ENCODE measurements at places on chromosomes 5 and 9.

DNA sequence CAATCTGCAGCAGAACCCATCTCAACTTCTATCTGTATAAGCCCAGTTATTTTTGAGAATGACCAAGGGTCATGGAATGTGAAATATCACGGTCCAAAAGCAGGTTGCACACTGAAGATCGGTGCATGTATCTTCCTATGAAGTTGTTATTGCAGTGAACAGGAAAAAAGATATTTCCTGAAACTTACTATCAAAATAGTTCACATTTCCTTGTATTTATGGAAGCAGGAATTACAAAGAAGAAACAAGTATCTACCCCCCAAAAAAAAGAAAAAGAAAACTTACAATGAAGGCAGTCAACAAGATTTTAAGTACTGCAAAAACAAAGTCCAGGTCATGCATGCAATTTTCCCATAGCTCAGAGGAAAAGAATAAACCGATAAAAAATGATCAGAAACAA lies 70.0 kb downstream of the MPDZ start:
- DNase-seq: no peak

- DNase-seq: no peak
Measured at GRCh38 chr5:490116-491106, 33.8 kb downstream of the SLC9A3 start.

- DNase-seq: no peak
Measured at GRCh38 chr9:18605766-18606180, 131.8 kb downstream of the ADAMTSL1 start.

DNA sequence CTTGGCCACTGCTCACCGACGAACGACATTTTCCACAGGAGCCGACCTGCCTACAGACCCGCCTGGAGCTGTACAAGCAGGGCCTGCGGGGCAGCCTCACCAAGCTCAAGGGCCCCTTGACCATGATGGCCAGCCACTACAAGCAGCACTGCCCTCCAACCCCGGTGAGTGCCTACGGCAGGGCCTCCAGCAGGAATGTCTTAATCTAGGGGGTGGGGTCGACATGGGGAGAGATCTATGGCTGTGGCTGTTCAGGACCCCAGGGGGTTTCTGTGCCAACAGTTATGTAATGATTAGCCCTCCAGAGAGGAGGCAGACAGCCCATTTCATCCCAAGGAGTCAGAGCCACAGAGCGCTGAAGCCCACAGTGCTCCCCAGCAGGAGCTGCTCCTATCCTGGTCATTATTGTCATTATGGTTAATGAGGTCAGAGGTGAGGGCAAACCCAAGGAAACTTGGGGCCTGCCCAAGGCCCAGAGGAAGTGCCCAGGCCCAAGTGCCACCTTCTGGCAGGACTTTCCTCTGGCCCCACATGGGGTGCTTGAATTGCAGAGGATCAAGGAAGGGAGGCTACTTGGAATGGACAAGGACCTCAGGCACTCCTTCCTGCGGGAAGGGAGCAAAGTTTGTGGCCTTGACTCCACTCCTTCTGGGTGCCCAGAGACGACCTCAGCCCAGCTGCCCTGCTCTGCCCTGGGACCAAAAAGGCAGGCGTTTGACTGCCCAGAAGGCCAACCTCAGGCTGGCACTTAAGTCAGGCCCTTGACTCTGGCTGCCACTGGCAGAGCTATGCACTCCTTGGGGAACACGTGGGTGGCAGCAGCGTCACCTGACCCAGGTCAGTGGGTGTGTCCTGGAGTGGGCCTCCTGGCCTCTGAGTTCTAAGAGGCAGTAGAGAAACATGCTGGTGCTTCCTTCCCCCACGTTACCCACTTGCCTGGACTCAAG lies 1.5 kb downstream of the CSF2 start:
- no peak for DNase-seq

Measured in RWPE1 (cell line).